ENCODE measurements at places on chromosomes 11 and 22.

DNA sequence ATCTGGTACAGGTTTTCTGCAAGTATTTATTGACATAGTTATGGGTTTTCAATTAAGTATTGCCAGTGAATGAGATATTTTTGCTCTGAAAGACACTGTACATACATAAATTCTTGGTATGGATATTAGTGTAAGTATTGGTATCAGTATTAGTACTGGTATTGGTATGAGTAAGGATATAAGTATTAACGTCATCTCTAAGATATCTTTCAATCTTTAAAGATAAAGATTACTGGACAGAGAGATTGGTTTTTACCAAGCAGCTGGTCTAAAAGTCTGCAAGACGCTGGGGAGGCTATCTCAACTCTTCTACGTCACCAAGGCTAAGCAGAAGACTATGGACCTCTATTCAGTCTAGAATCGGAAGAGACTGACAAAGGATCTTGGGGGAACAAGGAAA, 234.5 kb downstream of the NXPE2 start:
- DNase-seq: no peak

DNA sequence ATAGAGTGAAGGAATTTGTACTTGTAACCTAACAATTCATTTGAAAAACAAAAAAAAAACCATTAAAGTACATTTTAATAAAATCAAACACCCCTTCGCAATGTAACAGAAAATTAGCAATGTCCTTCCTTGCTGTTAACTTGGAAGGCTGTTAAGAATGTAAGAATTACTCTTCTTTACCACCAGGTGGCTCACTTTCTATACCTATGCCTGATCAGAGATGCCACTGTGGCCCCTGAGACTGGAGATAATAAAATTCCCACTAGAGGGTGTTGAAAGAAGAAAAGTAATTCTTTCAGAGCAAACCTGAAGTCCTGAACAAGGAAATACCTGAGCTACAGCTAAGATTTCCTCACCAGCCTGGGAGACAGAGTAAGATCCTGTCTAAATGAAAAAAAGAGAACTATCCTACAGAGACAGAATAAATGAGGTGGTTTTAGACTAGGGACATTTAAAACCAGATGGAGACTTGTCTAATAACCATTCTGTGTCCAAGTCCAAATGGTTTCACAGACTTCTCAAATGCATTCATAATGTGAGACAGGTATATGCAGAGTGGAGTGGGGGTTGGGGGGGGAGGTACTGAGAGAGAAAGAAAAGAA, 1089.3 kb downstream of the FAM181B start:
- DNase-seq: peak; percentile 22

DNA sequence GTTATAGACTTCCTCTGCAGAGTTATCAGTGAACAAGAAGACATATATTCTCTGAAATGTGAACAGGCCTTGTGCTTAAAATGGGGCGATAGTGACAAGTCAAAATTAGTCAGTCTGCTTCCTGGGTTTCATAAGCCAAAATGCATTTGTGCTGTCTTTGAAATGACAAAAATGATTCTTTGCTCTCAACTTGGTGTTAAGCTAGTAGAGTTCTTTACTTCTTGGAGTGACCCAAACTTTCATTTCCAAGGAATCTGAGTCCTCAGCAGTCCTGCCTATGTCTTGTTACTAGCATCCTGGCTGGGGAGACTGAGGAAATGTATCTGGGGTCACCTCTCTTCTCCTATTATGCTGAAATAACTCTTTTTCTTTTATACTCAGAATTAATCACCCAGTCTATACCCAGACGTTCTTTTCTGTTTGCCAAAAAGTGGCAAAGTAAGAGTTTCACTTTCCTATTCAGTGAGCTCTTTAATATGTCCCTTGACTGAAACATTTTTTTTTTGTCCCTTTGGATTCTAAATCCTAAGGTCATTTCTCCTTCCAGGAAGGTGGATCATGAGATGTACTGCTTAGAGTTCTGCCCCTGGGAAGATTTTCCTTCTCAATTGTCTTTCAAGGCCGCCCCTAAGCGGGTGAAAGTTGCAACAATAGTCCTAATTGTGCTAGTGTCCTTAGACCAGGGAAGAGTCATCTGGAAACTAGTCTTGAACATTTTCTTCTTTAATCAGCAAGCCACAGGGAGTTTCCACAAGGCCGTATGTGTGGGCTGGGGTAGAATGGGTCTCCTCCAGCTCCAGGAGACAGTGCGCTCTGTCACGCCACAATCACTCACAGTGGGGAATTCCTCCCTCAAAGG, 53.0 kb upstream of the RDX start:
- no peak for DNase-seq

DNA sequence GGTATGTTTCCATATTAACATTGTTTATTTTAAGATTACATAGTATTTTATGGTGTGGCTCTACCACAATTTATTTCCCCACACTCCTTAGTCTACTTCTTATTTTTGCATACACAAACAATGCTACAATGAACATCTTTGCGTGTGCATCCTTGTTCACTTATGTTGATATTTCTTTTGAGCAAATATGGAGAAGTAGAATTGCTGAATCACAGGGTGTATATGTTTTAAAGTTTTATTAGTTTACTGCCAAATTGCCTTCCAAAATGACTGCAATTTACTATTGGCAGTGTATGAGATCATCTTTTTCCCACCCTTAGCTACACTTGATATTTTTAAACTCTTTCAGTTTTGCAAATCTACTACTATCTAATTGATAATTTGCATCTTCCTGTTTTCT, 38.7 kb upstream of the FAR1 start:
- DNase-seq: no peak

DNA sequence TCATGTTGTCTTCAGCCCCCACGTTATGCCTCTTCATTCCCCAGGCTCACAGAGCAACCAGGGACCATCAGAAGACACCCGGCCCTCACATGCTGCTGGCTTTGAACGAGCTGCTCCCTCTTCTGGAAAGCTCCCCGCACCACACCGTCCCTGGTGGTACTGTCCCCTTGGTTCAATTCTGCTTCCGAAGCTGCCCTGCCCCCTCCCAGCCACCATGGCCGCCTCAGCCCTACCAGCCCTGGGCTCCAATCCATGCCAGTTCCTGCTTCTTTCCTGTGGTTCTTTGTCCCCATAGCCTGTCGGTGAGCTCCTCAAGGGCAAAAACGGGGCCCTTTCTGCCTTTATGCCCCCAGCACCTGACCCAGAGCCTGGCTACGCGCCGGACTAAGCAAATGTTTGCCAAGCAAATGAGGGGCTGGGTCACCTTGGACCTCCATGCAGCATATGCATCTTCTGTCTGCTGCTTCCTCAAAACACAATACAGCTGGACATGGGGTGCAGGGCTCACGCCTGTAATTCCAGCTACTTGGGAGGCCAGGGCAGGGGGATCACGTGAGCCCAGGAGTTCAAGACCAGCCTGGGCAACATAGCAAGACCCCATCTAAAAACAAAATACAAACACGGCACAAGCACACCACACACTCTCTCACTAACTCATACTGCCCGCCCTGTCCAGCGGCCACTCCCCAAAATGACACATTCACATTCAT, 21.3 kb downstream of the TNKS1BP1 start:
- no peak for DNase-seq

DNA sequence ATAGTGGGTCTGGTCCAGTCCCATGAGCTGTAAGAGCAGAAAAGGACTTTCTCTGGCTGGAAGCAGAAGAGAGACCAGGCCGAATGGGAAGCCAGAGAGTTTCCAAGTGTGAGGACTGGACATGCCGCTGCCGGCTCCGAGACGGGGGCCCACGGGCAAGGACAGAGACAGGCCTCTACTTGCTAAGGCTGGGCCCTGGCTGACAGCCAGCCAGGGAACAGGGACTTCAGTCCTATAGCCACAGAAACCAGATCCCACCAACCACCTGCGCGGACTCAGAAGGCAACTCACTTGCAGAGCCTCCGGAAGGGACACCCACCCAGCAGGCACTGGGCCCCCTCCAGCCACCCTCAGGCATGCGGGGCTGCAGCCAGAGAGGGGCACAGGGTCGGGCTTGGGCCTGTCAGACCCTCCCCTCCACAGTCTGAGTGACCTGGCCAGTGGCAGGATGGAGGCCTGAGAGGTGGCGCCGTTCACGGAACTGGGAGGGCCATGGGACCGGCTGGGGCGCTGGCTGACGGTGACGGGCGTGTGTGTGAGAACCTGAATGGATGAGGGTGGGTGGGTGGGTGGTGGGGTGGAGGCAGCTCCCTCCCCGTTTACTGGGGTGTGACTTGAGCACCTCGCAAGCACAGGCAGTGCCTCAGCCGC, 47.8 kb upstream of the A4GALT start:
- no peak for DNase-seq

DNA sequence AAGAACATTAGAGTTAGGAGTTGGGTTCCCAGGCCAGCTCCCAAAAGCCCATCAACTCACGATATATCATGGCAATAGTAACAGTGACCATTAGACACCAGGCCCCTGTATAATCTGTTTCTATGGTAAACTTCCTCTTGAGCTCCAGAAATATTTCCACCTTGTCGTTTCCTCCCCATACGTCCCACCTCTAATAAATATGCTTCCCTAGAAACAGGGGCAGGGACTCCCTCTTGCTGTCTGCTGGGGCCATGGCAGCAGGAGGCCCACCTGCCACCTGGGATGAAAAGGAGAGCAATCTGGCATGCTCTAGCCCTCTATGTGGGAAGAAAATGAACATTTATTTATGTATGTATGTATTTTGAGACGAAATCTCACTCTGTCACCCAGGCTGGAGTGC, 32.2 kb upstream of the AMOTL1 start:
- DNase-seq: no peak

DNA sequence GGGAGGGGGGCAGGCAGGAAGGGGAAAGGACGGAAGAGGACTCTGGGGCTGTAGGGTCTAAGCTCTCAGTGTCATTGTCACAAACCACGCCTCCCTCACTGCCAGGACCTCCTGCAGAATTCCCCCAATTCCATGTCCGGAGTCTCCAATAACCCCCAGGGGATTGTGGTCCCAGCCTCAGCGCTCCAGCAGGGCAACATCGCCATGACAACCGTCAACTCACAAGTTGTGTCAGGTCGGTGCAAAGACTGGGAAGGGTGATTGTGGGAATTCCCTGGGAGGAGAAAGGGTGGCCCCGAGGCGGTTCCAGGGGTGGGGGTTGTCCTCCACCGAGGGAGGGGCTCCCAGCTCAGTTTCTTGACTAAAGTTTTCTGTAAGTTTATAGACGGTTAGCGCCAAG, 86.0 kb downstream of the FEZ1 start:
- DNase-seq: no peak

- DNase-seq: no peak
Observed at GRCh38 chr11:116936754-116937446, 99.5 kb upstream of the APOA1 start.

GRCh38 chr22:31951194-31952093, 7.1 kb downstream of the YWHAH start:
- no peak for DNase-seq

DNA sequence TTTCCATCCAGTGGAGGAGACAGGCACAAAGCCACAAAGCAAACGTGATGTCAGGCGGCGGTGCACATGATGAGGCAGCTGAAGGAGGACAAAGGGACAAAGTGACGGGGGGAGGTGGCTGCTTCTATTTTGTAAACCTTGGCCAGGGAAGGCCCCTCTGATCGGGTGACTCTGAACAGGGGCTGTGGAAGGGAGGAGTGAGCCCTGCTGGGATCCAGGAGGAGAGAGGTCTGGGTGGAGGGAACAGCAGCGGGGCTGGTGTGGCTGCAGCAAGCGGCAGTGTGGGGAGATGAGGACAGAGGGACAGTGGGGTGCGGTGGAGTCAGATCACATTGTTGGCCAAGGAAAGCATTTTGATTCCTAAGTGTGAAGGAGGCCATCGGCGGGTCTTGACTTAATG, 36.7 kb downstream of the SHISAL1 start:
- no peak for DNase-seq

DNA sequence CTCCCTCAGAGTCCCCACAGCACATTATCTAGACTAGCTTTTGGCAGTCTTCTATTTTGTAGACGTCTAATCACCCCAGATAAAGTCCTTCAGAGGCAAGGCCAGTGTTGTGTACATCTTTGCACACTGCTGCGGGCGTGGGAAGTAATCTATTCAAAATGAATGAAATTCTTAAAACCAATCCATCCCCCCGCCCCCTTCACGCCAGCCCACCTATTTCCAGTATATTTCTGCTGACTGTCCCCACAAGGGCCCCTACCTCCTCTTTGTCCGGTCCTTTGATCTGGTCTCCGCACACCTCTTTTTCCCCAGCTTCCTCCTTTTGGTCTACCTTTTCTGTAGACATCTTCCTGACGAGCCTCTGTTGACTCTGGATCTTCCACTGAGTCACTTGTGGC, 375 bp downstream of the BSCL2 start:
- no peak for DNase-seq

DNA sequence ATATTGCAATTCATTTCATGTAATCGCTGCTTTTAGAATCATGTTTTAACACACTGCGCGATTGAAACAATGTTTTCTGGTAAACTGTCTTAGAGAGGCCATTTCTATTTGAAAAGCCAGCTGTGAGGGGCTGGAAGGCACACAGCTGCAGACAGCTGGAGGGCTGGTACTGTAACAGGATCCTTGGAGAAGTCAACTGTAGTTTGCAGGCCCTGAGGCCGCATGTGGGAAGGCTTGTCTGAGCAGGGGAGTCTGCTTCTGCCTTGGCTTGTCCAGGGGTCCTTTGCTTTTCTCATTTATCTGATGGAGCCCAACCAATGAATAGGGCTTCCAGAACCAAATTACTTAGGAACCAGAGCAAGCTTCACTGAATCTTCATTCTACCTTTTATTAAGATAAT, 313.5 kb downstream of the BLID start:
- peak; percentile 25 for DNase-seq

DNA sequence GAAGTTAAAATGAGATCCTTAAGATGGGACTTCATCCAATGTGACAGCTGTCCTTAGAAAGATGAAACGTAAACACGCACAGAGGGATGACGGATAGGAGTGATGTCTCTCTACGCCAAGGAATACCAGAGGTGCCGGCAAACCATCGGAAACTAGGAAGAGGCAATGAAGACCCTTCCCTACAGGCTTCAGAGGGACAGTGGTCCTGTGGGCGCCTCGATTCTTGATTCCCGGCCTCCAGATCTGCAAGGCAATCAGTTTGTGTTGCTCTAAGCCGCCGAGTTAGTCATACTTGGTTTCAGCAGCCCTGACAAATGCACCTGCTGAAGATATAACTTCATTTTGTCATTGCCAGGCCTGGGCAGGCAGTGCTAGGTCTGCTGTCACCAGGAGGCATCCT, 1455.1 kb downstream of the TBC1D22A start:
- DNase-seq: no peak

- no peak for DNase-seq
Observed at GRCh38 chr22:40009292-40009774, 14.6 kb downstream of the FAM83F start.

- peak; percentile 66 for DNase-seq
Observed at GRCh38 chr11:62804310-62805075, 747 bp downstream of the NXF1 start.

DNA sequence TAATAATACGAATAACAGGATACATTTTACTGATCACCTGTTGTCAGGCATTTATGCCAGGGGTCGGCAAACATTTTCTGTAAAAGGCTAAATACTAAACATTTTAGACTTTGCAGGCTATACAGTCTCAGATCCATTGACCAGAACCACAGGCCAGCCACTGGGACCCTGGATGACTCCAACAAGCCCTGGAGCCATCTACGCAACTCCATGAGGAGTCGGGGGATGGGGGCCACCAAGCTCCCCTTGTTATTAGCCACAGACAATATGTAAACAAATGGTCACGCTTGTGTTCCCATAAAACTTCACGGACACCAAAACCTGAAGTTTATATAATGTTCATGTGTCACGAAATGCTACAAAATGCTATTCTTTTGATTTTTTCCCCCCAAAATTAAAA, 54.4 kb upstream of the EMID1 start:
- no peak for DNase-seq

All from adipocyte (in vitro differentiated cells).